Activated naive CD4-positive, alpha-beta T cell treated with anti-CD3 and anti-CD28 coated beads, Interleukin-2, amount 50 U/mL, for 16 hours (primary cell): ENCODE measurements at places on chromosomes 12 and 14.

DNA sequence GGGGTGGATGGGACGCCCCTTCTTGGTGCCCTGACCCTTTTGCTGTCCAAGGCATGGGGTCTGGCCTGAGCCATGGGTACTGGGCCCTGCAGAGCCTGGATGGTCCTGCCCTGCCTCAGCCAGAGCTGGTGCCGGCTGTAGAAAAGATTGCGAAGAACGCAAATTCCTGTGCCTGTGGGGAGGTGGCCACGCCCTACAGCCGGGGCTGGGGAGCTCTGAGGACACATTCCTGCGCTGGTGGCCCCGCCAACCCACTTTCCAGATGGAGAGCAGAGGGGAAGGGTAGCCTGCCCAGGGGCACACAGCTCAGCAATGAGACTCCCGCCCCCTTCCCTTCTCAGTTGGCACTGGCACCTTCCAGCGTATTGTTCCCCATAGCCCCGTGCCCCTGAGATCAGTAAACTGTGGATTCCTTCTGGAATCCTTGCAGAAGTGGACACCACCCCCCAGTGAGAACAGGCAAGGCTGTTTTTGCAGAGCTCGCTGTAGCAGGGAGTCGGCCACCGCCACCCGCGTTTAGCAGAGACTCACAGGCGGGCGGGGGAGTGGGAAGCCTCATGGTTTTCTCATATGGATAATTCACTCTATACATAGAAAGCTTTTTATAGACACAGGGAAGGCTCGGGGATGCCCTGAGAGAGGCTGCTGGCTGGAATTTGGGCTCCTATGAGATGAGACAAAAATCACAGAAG lies 8.6 kb downstream of the INF2 start:
- DNase-seq = no peak

- DNase-seq = no peak
These were observed 22.6 kb downstream of the SUDS3 start for GRCh38 chr12:118398940-118399339.

GRCh38 chr14:68767248-68767645 lies 25.6 kb downstream of the ZFP36L1 start:
- DNase-seq = no peak

DNA sequence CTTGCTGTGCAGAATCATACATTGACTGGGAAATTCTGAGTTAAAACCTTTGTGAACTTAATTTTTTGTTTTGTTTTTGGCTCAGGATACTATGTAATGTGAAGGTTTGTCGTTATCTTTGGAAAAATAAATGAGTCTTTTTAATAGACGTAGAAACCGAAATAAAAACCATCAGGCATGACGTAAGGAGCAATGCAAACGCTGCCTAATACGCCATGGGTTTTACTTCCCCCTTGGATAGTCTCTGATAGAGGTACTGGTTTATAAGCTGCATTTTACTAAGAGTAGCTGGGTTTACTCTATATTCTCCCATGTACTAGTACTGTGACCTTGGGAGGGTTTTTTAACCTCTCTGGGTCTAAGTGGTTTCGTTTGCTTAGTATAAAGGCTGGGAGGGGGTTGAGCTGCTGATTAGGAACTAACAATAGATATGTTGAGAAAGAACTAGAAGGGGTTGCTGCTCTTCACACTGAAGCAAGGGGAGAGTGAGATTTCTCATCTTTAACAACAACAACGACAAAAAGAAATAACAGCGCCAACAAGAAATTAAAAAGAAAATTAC lies 66.8 kb upstream of the SLCO1C1 start:
- no peak for DNase-seq

DNA sequence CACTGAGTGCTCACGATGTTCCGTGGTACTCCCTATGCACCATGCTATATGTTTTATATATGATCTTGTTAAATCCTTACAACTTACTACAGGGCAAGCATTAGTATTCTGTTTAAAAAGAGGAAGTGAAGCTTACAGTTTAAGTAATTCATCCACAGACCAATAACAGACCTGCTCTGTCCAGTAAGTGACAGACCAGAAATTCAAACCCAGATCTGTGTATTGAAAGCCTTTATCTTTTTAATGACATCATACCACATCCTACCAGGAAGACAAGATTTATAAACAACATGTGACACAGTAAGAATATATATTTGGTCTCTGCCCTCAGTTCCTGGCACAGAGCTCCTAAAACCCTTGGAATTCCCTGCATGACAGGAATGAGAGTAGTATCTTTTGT lies 206.5 kb downstream of the STXBP6 start:
- DNase-seq = no peak

GRCh38 chr12:10341892-10342509 lies 34.3 kb downstream of the KLRD1 start:
- no peak for DNase-seq

GRCh38 chr12:120574106-120574505 lies 7.1 kb downstream of the POP5 start:
- no peak for DNase-seq

GRCh38 chr14:55912344-55912743 lies 205.9 kb upstream of the PELI2 start:
- DNase-seq = no peak

DNA sequence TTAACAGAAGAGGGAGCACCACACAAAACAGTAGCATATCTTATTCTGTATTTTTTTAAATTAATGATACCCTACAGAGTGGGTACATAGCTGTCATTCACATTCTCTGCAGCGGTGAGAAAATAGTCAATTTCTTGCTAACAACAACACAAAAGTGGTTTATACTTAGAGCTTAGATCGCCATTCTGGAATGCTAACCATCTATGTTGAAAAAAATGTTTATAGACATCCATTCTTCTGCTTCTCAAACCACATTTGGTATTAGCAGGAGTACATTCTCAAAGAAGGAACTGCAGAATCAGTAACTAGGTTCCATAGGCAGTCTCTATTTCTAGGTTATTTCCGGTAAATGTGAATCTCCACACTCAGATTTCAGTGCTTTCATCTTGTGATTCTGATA lies 185.9 kb downstream of the PPFIA2 start:
- DNase-seq = no peak

- no peak for DNase-seq
These were observed 20.2 kb downstream of the FGD4 start for GRCh38 chr12:32419520-32419960.

DNA sequence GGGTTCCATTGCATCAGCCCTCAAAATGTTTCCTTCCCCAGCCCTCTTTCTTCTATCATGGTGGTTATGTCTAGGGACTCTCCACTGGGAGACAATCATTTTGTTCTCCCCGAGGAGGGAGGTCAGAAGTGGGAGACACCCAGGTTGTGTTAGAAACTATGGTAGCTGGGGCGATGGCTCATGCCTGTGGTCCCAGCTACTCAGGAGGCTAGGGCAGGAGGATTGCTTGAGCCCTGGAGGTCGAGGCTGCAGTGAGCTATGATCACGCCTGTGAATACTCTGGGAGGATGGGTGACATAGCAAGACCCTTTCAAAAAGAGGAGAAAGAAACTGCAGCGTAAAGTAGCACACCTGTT lies 13.0 kb upstream of the LRRC23 start:
- DNase-seq = no peak

- peak; percentile 79 for DNase-seq
These were observed 10.6 kb downstream of the DDX54 start for GRCh38 chr12:113174461-113175384.
